Germinal center (tissue), 1 donor: ENCODE measurements at places on chromosomes 6 and 20.

DNA sequence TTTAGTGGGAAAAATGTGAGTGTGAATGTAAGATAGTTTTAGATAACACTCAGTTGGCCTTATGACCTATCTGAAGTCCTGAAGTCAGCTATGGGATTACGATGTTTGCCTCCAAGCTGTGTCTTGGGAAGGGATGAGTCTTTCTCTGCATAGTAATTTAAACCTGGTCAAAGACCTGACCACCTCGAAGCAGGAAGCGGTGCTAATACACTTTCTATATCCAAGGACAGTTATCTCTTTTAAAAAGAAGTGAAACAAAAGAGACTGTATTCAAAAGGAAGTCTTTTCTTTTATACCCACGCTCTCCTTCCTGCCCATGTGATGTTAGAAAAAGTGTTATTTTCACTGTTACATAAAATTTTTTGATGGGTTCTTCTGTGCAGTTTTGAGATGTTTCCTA, 94.9 kb downstream of the JARID2 start:
- no peak for DNase-seq

DNA sequence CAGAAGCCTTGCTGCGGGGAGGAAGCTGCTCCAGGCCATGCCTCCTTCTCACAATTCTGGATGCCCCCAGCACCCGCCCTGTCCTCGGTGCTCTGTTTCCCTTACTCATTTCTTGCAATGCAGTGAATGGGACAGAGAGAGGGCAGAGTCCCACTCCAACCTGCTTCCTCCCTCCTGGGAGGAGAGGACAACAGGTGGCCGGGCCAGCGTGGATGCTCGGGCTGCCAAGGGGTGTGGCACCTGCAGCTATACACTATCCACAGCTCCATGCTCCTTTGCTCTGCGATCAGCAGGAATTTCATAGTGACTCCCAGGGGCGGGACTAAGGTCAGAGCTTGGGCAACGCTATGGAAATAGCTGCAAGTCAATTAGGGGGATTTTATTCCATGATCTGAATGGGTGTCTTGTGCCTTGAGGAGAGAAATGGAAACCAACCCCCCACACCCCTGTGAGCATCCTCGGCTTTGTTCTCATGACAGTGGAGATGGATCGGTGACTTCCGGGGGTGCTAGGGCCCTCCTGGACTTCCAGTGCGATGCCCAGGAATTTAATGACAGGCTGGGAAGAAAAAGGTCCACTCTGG, 192.5 kb downstream of the MYLK4 start:
- no peak for DNase-seq

DNA sequence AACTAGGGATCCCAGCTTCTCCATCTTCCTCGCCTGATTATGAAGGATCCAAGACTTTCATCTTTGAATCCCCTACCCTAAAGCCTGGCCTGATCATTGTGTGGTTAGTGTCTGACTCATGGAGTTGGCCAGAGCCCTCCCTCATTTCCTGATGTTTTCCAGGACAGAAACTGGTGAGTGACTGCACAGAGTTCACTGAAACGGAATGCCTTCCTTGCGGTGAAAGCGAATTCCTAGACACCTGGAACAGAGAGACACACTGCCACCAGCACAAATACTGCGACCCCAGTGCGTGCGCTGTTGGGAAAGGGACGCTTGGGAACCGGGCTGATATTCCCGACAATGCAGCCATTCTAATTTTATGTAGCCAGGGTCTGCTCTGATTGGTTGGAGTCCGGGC, 4.0 kb downstream of the CD40 start:
- no peak for DNase-seq

DNA sequence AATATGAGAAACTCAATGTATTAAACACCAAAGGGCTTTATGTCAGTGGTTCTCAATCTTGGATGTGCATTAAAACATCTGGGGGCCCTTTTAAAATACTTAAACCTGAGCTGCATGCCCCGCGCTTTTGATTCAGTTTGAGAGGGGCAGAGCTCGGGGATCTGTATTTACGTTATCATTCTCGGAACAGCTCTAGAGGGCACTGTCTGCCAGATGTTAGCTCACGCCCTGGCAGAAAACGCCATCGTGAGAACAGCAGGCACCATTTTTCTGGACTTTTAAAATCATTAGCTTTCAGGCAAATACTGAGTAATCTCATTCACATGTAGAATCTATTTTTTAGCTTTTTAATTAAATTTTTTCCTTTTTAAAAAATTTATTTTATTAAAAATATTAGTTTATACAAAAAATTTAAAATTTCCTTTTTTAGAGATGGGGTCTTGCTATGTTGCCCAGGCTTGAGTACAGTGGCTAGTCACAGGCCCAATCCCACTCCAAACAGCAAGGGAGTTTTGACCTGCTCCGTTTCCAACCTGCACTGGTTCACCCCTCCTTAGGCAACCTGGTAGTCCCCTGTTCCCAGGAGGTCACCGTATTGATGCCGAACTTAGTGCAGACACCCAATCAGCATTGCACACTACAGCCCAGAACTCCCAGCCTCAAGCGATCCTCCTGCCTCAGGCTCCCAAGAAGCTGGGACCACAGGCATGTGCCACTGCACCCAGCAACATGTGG, 30.0 kb upstream of the ZNF133 start:
- no peak for DNase-seq

DNA sequence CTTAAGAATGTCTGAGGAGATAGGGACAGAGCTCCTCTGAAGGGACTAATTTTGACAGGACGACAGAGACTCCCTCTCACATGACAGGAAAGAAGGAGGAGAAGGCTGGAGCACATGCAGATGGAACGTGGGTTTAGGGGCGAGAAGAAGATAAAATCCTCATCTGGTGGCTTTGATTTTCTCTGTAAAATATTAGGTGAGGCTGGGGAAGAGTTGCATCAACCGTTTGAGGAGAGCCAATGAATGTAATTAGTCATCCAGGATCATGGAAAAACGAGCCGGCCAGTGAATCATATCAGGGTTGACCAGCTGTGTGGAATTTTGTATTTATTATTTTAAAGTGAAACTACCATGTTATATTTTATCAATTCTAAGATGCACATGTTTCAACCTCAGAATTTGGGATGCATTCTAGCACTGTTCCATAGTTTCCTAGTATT, 46.9 kb upstream of the ADGRF4 start:
- DNase-seq = no peak
